ENCODE measurements at places on chromosomes 1 and 21.

DNA sequence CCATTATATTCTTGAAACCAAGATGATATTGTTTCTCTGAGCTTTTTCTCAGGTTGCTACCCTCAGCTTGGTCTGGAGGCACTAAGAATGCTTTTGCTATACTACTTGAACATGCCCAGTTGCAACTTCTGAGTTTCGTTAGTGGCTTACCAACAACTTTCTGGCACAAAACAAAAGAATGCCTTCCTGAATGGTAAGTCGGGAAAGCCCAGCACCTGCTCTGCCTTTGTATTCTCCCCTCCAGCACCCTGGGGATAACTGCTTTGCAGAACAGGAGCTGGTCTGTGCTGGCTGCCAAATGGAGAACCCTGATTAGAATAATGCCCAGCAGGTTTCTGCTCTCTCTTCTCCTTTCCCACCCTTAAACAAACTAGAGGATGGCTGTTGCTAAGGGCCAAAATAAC is 149.3 kb downstream of the TGFB2 start:
- no peak for DNase-seq

DNA sequence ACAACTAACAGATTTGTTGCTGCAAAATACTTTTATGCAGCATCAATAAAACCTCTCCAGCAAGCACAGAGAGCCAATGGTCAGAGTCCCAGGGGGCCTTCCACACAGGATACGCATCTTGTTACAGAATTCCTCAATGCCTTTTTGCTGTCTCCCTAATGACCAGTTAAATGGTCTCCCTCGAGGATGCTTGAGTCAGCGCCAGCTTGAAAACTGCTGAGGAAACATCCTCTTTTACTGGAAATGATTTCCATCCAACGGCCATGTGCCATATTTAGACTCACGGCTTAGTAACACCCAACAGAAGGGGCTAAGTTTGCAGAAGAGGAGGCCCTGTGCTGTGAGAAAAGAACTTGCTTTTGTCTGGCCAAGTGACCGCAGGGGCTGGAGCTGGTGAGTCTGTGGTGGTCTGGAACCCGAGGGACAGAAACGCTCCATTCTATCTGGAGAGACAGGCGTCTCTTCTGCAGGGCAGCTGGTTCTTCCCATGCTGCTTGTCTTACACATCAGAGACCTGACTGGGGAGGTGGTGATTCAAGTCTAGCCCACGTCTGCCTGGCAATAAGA is 496.4 kb downstream of the SETD4 start:
- no peak for DNase-seq

DNA sequence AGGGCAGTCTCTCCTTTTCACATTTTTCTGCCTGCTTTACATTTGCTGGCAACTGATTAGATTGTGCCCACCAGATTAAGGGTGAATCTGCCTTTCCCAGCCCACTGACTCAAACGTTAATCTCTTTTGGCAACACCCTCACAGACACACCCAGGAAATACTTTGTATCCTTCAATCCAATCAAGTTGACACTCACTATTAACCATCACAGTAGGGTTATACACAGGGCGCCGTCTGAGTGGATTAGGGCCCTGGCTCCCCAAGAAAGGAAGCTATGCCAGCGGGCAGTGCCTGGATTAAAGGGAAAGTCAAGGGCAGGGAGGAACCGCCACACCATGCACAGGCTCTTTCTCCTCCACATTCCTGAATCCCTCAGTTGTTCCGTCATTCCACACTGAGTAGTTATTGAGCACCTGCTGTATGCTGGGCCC is 56.2 kb downstream of the EVA1C start:
- DNase-seq = peak; percentile 68

DNA sequence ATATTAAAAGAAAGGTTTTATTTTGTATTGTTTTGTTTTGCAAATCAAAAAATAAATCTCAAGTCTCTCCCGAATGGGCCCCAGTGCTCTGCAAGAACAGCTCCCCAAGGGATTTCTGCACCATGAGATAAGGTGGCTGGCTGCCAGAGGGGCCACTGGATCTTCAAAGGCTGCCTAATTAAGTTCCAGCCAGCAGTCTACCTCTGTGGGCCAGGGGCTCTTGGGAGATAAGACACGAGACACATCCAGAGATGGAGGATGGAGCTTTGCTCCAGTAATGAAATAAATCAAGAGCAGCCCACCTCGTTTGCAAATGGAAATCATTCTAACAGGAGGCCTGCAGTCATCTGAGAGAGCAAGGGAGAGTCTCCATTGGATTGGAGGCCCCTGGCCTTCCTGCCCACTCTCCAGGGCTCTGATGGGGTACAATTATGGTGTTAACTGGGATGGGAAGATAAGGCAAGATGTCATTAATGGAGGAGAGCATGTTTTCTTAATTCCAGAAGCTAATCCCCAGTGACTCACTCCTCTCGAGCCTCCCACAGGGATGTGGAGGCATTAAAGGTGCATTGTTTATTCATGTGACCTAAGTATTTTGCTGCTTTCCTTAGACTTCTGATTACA is 155.2 kb upstream of the KAZN start:
- peak; percentile 16 for DNase-seq

Measured in NCI-H82 (cell line).